ENCODE measurements at places on chromosomes 4 and X.

GRCh38 chr4:95107635-95108034 is 349.9 kb downstream of the BMPR1B start:
- no peak for DNase-seq

- no peak for DNase-seq
Observed at GRCh38 chrX:40504801-40505605, 75.8 kb upstream of the ATP6AP2 start.

DNA sequence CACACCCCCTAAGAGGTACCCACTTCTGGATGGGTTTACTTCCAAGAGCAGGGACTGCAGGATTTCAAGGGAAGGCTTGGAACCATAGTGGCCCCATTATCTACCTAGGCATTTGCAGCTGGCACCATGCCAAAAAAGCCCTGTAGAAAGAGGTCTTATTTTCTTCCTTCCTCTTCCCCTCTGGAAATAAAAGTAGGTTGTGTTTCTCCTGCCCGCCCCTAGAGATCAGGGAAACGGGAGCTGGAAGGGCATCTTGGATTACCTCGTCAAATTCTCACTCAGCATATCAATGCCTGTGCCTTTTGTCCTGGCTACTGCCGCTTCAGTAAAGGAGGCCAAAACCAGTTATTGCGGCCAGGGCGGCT is 1.6 kb downstream of the SCD5 start:
- DNase-seq = no peak

DNA sequence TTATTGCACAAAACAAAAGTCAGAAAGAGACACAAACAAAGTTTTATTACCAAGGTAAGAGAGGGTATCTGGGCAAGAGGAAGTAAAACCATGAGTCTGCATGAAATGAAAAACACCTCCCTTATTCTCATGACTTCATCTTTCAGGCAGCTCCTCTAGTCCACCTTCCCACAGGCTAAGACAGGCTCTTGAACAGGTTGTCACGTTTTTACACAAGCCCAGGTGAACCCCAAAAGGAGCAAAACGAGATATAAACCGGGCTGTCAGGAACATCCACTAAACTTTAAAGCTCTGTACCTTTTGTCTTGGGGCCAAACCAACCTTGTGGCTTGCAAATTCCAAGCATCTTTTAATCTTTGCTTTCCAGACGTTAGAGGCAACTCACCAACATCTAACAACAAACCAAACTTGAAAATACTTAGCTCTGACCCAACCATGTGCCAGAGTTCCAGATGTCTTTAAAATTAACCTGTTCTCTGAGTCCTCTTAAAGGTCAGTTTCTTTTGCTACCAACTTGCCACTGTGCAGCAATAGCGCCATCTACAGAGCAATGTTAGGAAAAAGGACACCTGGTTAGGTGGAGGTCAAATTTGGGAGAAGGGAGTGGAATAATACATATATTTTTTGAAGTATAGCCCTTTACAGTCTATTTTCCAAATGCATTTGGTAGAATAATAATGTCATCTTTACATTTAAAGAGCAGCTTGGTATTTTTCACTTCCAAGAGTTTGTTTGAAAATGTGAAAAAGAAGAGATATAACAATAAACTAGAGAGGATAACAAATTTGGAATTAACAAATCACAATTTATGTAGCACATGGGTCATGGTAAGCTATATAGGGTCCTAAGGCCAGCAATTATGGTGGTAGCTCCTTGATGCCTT is 73.1 kb downstream of the QRFPR start:
- DNase-seq = peak; percentile 26

GRCh38 chr4:189597341-189597740 is 343.3 kb upstream of the FRG1 start:
- DNase-seq = no peak

- no peak for DNase-seq
Observed at GRCh38 chr4:42390622-42391354, 6.5 kb upstream of the SHISA3 start.

DNA sequence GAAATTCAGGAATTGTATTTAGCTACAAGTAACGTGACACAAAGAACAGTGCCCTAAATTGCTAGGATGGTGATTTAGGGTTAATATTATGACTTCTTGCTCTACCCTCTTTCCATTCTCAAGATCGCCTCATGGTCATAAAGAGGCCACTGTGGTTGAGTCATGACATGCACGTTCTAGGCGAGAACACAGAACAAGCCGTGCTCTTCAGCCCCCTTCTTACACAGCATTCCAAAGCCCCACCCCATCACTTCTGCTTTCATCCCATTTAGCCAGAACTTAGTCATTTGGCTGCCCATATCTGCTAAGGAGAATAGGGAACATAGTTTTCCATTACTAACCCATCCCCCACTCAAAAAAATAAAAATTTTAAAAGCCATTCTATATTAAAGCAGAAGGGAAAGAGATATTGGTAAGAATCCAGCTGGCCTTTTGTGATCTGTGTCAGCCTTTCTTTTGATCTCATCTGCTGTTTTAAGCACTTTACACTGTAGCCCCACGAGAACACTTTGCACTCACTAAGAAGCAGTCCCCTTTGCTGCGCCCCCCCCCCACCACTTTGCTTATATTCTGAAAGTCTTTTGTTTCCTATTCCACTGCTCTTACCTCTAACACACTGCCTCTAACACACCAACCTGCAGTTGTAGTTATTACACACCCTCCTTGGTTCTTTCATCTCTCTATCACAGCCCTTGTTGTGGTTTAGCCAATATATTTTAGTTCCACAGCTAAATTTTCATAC is 28.4 kb downstream of the NPNT start:
- no peak for DNase-seq

DNA sequence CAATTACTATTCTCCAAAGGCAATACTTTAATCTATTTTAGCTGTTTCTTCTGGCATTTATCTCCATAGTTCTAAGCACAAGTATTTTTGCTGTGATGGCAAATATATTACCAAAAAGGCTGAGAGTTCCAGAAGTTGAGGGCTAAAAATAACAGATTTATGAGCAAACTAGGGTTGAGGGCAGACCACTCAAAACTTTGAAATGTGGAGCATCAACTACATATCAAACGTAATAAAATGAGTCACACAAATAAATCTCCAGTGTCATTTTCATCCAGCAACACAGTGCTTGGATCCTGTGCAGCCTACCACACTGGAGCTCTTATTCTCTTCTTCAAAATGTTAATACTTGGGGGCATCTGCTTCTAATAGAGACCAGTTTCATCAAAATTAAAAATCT is 163.9 kb downstream of the HS3ST1 start:
- DNase-seq = no peak
